ENCODE measurements at places on chromosomes 1 and 21.
A peak's percentile ranks its signal among the peaks of the same experiment; 100 is the strongest.

DNA sequence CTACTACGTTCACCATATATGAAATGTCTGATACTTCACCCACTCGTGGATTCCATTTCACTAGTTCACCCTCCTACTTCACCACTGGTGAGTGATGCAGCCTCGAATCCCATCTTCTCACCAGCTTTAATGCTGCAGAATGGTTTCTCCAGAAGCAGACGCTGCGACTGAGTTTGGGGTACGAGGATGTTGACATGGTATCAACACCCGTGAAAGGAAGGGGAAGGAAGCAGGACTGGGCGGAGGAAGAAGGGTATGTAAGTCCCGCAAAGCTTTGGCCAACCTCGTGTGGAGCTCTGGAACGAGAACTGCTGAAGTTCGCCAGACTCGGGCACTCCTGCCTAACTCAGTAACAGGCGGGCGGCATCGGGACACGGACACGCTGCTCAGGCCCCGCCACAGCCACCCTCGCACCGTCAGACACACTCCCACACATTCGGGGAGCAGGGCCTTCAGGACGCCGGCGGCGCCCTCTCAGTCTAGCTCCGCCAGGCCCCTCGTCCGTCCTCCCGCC, 833 bp upstream of the DIP2A start:
- peak; percentile 54 for DNase-seq

- no peak for DNase-seq
These were observed 3.5 kb upstream of the PRAMEF12 start for GRCh38 chr1:12769976-12770505.

DNA sequence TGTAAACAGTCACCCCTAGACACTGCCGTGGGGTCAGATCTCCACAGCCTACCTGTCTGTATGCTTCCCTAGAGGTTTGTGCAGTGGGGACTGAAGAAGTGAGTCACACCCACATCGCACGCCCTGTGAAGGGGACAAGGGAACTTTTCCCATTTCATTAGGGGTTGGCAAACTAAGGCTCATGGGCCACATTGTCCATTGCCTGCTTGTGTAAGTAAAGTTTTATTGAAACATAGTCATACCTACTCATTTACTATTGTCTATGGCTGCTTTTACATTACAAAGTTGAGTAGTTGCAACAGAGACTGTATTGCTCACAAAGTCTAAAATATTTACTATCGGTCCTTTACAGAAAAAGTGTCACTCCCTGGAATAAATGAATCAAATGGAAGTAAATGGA, 2.5 kb upstream of the FGGY start:
- no peak for DNase-seq

- DNase-seq: no peak
These were observed 5.6 kb downstream of the SLC5A9 start for GRCh38 chr1:48228156-48228555.

- DNase-seq: no peak
These were observed 56.3 kb upstream of the BACE2 start for GRCh38 chr21:41111681-41112080.

Measured in activated CD4-positive, alpha-beta T cell treated with anti-CD3 and anti-CD28 coated beads, Interleukin-2, amount 50 U/mL, for 48 hours (primary cell).